Left ventricle myocardium inferior (tissue), 1 donor: ENCODE measurements at places on chromosomes 2 and 18.

DNA sequence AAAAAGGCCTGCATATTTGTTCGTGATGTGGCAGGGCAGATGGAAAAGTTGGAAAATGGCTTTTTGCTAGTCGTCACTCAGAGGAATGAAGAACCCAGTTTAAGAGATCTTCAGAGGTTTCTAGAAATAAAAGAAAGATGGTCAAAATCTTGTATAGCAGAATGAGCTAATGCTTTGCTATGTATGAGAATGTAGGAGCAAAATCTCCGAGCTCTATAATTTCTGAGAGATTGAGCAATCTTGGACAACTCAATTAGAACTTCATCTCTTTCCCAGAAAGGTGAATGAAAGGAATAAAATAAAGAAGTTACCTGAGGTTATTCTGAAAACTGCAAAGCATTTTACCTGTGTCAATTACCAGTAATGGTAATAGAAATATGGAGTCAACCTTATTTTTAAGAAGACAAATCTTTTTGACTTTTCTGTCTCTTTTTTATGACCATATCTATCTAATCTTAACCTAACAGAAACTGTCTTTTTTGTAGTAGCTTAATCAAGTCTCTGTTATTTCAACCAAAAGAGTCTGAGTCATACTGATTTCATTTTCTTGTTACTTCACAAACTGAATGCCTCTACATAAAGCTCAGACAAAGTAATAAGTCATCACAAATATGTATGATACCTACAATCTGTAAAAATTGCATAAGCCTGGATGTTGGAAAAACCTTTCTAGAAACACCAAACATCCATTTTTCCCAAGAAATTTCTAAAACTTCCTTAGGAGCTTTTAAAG lies 32.5 kb downstream of the CCDC68 start:
- no peak for DNase-seq

GRCh38 chr2:39875182-39875913 lies 96.3 kb upstream of the THUMPD2 start:
- peak; percentile 26 for DNase-seq

DNA sequence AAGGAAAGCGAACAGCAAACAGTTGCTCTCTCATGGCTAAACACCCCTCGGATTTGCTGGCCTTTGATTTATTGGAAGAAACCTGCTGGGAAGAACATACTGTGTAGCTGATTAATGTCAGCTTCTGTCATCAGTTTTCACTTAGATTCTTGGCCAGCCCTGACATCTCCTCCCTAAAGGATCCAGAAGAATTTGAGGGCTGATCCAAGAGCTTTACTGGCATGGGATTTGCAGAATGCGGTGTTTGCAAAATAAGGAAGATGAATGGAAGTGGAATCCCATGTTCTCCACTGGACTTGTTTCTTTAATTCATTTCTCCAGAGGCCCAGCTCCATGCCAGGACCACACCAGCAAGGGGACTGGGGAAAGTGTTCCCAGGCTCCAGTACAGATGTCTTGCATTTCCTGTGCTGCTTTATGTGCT lies 80.5 kb downstream of the RDH14 start:
- DNase-seq: peak; percentile 38

DNA sequence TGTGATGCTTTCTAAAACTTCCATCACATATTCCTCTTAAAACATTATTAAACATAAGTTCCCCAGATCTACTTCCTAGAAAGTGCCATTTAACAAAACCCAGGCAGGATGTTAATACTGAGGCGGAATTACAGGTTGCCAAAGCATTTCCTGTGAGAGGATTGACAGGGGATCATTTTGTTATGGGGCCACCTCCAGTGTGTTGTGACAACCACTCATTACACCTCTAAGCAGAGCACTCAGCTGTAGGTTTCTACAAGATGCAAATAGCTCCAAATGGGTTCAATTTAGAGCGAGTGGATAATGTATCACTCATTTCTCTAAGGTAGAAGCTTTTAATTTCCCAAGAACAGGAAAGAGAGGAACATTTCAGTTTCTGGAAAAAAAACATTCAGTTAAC lies 1429.5 kb upstream of the ACVR2A start:
- no peak for DNase-seq

DNA sequence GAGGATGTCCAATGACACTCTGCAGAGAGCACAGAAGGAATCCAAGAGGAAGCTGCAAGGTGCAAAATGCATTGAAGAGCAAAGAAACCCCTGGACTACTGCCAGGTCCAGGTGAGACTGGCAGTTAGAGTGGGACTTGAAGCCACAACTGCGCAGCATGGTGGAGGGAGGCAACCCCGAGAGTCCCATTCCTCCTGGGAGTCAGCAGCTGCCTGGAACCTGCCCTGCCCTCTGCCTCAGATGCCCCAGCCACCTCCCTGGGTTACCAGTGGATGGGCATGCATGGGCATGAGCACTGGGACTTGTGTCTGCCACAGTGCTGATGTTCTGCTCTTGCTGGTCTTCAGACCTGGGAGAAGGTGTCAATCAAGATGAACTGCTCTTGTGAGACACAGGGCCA lies 43.2 kb downstream of the ANKMY1 start:
- no peak for DNase-seq

GRCh38 chr2:219907011-219907365 lies 279.6 kb downstream of the SLC4A3 start:
- no peak for DNase-seq

DNA sequence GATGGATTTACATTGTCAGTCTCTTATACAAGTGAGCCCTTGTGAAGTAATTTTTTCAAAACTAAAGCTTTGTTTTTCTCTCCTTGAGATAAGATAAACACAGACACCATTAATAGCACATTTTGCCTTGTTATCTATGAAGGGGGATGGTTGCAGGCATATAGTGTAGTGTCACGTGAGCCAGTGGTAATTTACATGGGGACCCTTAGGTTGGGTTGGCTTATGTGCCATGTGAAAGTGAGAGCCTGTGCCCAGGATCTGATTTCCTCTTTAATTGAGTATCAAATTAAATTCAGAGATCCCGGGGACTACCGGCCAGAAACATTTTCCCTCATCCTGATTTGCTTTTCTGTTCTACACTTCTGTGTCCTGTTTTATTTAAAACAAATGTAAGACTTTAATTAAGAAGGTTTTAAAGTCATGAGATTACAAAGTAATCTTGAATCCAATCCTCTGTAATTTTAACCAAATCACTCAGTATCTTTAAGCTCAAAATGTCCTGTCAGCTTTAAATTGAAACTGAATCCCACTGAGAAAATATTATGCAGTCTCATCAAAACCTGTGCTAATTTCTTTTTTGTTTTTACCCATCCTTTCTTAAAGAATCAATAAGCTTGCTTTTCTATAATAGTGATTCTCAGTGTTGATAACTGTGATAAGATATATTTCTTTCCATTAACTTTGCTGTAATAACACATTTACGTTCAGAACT lies 63.8 kb downstream of the PTPRM start:
- no peak for DNase-seq

DNA sequence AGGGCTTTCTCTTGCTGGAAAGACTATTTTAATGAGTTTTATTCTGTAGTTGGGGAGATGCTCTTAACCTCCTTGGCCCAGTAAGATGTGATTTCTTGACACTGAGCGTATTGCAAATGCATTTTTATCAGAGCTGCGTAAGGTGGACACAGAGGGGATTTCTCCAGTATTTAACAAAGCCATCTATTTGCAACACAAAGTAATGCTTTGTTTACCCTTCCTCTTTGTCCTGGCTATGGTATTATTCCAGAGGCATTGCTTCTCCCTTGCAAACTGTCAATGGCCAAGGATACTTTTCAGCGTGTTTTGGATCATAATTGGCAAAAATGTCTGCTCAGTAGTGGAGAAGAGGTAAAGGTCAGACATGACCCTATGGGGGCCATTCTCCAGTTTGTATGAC lies 90.8 kb upstream of the PIK3C3 start:
- no peak for DNase-seq

- DNase-seq: no peak
Measured at GRCh38 chr2:85695691-85696668, 1.8 kb downstream of the GNLY start.

DNA sequence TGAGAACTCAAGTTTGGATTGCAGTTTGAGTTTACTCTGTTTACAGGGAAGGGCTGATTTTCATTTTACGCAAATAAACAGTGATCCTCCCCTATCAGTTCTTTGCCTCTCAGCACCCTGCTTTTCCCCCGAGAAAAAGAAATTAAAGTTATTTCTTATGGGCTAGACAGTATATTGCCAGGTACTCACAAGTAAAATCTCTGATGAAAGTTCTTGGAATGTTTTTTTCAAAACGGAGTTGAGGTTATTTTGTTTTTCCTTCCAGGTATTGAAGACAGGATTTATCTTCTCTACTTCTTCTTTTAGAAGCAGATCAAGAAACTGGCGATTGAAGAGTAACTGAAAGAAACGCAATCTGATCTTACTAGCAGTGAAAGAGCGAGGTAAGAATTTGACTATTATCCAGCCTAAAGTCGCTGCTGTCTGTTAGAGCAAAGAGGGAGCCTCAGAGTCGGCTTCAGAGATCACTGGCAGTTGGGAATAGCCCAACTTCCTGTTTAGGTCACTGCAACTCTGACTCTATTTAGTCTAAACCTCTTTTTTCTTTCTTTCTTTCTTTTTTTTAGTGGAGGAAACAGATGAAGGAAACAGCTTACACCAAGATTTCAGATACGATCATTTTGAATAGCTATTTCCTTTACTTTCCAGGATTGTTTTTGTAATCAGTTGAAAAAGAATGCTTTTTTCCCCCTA lies at the start of gene TFPI:
Gene TFPI, minus strand, starts transcription at position 425 of the 693 bp plus-strand sequence. CDS start 50,667 bp downstream, outside the sequence.
- no peak for DNase-seq

DNA sequence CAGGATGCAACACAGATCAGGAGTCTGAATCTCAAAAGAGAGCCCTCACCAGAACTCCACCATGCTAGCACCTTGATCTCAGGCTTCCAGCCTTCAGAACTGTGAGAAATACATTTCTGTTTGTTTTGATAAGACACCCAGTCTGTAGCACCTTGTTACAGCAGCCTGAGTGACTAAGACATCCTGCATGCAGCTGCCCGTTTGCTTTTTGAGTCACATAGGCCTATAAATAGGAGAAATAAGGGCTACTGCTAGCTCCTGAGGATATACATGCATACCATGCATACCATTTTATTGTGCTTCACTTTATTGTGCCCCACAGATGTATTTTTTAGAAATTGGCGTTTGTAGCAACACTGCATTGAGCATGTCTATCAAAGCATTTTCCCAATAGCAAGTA lies 337.8 kb downstream of the CDH2 start:
- DNase-seq: no peak

DNA sequence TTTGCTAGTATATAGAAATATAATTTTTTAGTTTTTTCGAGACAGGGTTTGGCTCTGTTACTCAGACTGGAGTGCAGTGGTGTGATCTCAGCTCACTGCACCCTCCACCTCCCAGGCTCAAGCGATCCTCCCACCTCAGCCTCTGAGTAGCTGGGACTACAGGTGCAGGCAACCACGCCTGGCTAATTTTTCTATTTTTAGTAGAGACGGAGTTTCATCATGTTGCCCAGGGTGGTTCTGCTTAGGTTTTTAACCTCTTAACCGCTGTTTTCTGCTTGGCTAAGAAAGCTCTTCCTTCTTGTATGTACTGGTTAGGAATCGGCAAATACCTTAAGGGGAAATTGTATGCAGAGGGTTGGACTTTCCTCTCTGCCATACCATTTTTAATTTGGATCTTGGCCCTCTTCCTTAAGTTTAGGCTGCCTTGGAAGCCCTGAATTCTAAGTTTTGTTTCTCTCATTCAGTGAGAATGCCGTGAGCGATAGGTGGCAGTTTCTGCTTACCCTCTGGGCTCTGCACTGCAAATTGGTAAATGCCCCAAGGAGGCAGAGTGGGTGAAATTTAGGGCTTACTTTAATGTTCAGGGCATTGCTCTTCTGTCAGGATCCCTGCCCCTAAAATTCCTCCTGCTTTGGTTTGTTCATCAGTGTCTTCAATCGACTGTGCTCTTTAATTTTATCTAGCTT lies 32.3 kb downstream of the EML6 start:
- no peak for DNase-seq

GRCh38 chr2:21008790-21009661 lies 34.8 kb downstream of the APOB start:
- no peak for DNase-seq

DNA sequence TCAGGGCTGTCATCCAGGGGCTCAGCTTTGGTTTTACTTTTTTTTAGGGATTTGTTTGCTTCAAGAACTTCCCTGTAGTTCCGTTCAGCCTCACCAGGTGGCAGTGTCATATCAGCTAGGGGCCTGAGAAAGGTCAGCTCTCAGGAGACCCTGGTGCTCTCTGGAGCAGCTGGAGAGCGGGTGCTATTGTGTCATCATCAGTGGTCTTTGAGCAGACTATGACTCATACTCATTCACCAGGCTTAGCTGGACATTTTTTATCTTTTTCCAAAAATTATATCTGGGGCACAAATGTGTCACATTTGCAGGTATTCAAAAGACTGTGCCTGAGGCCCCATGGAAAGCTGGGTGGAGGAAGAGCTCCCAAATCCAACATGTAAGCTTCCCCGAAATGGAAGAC lies 24.4 kb downstream of the ZNF892 start:
- DNase-seq: peak; percentile 17

DNA sequence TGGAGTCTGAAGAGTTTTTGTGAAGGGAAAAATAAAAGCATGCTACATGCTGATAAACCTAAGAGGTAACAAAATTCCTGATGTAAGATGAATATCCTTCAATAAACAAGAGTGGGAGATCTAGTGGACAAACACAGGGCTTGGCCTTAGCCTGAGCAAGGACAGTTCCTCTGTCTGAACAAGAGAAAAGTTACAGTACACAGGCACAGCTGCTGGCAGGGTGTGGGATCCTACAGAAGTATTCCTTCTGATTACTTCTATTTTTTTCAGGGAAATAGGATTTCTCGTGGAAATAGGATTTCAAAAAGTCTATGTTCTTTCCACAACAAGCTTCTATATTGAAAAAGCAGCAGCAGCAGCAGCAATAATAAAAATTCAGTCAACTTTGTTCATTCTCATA lies 54.1 kb downstream of the NBAS start:
- DNase-seq: no peak

GRCh38 chr18:3874581-3874980 lies 424.6 kb downstream of the TGIF1 start:
- no peak for DNase-seq

- no peak for DNase-seq
Measured at GRCh38 chr2:158993721-158994587, 25.5 kb downstream of the TANC1 start.

GRCh38 chr2:11009891-11010290 lies 98.2 kb downstream of the KCNF1 start:
- DNase-seq: no peak

- no peak for DNase-seq
Measured at GRCh38 chr2:64324746-64325410, 129.1 kb upstream of the LGALSL start.

DNA sequence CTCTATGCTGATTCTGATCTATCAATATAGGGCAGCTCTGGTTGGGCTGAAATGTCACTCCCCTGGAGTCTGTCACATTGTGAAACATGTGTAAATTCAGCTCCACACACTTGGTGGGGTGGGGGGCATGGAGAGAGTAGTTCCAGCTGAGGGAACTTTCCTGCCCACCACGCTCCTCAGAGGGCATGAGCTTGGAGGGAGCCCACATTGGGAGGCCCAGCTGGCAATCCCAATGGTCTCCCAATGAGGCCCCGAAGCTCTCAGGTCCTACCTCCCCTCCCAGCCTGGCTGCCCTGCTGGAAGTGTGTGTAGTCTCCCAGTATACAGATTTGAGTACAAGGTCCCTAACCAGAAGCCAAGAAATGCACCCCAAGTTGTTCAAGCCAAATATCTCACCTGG lies 31.5 kb downstream of the GYPC start:
- DNase-seq: no peak
